ENCODE measurements at places on chromosomes 1 and 21. TPM values are rescaled to one million over a fixed set of nuclear protein-coding genes. Genes with fewer than 3 reads are reported as not detected.
A peak's percentile ranks its signal among the peaks of the same experiment; 100 is the strongest.

Gene LAMB3
- 63.4 TPM for total RNA-seq

Gene CBR3
- total RNA-seq = 10.7 TPM

Gene KPRP
- total RNA-seq = not detected

Gene PGLYRP3
- total RNA-seq = not detected

Gene DIO1
- total RNA-seq = not detected

Gene ASCL5
- total RNA-seq = not detected

Gene INAVA
- total RNA-seq = 38.0 TPM

GRCh38 chr1:173164178-173164577 lies 43.0 kb downstream of the TNFSF4 start:
- no peaks in the 10 kb centered on the region for H3K36me3 ChIP-seq
- H3K27me3 ChIP-seq = no peaks in the 10 kb centered on the region
- no peak overlapping the region for H3K4me3 ChIP-seq

DNA sequence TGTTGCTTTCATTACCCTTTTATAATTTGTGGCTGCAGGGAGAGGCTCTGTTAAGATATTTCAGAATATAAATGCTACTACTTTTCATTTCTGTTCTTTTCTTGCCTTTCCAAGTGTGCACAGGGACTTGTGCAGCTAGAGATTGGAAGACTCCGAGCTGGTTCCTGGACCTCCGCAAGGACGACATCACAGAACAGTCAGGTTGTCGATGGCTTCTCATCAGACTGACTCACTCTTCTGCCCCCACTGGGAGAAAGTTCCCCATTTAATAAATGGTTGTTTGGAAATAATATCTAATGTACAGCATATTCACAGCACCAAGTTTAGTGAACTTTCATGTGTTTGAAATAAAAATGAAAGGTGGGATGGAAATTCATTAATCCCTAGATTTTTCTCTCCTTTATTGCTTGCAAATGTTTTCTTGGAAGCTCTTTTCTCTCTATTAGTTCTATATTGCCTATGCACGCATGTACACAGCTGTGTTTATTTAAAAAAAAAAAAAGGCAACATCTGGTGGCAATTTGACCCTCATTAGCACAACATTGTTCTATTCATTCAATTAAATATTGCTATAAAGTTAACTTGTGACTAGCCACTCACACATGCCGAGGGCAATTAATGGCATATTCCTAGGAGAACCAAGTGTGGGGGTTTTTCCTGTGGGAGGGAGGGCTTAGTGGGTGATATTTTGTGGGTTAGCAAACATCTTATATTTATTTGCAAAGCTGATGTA lies 77.5 kb upstream of the L1TD1 start:
- DNase-seq = no peak
- no peaks in the 10 kb centered on the region for H3K4me1 ChIP-seq
- no peak overlapping the region for H3K4me3 ChIP-seq
- H3K27me3 ChIP-seq = no peaks in the 10 kb centered on the region
- no peak overlapping the region for H3K27ac ChIP-seq
- no peaks in the 10 kb centered on the region for H3K36me3 ChIP-seq

DNA sequence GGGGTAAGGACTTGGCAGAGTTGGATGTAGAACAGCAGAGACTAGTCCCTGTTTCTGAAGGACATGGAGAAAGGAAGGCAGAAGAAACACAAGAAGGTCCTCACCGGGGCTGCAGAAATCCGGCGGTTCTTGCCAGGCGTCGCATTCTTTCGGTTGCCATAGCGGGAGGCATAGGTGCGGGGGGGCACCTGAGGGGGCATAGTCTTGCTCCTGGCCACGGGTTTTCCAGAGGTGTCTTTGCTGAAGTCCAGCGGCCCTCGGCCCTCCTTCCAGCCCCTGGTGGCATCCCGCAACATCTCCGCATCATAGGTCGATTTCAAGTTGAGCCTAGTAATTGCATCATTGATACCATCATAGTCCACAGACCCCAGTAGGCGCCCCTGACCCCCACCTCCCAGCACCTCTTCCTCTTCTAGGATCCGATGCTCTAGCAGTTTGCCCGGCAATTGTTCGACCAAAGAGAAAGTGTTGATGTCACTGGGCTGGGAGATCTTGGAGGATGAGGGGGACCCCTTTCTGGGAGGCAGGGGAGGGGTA lies 25.8 kb downstream of the PIK3C2B start:
- peaks cover 38% of the 10 kb centered on the region for H3K4me1 ChIP-seq
- peaks cover 35% of the 10 kb centered on the region for H3K36me3 ChIP-seq
- H3K4me3 ChIP-seq = no peak overlapping the region
- no peaks in the 10 kb centered on the region for H3K27me3 ChIP-seq

DNA sequence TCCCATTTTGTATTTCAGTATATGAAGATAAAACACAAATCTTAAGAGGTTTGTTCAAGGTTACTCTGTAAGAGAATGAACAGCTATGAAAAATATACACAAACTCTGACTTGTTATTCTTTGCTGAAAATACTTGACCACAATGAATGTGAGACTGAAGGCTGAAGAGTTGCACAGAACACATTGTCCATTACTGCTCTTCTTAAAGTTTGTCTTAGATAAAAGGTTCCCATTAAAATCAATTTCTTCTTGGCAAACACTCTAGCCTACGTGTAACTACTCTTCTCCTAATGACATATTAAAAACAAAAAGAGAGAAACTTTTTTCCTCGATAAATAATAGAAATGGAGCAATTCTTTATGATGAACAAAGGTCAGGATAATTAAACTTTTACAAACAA lies 45.2 kb upstream of the RABGAP1L start:
- no peak overlapping the region for H3K4me3 ChIP-seq
- no peaks in the 10 kb centered on the region for H3K4me1 ChIP-seq
- no peak overlapping the region for H3K27ac ChIP-seq
- no peaks in the 10 kb centered on the region for H3K27me3 ChIP-seq
- no peak for DNase-seq

- H3K4me1 ChIP-seq = peaks cover 47% of the 10 kb centered on the region
- no peaks in the 10 kb centered on the region for H3K27me3 ChIP-seq
- H3K27ac ChIP-seq = peak overlapping the region; percentile 80
- H3K36me3 ChIP-seq = peaks cover 55% of the 10 kb centered on the region
- DNase-seq = no peak
Observed at GRCh38 chr1:31627930-31628559, 10.6 kb downstream of the HCRTR1 start.

GRCh38 chr1:214372092-214372491 lies 91.1 kb downstream of the SMYD2 start:
- no peak overlapping the region for H3K4me3 ChIP-seq
- H3K4me1 ChIP-seq = no peaks in the 10 kb centered on the region
- no peak overlapping the region for H3K27ac ChIP-seq
- no peaks in the 10 kb centered on the region for H3K27me3 ChIP-seq
- peaks cover 63% of the 10 kb centered on the region for H3K36me3 ChIP-seq
- DNase-seq = no peak

DNA sequence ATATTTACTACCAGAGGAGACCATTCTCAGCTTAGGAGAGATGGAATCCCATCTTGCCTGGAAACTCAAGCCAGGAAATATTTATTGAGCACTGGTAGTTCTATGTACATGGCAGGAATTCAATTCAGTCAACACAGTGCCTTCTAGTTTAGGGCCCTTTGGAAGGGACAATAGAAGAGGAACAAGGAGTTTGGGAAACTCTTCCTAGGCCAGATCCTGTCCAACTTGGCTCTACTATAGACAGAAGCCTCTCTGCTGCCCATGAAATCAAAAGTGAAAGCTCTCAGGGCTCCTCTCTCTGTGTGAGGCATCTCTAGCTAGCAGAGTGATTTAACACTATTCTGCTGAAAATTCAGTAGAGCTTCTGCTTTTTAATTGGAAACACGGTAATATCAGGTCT lies 244.6 kb upstream of the MAP1LC3C start:
- no peaks in the 10 kb centered on the region for H3K36me3 ChIP-seq
- H3K27ac ChIP-seq = no peak overlapping the region
- no peak for DNase-seq
- H3K4me1 ChIP-seq = no peaks in the 10 kb centered on the region

DNA sequence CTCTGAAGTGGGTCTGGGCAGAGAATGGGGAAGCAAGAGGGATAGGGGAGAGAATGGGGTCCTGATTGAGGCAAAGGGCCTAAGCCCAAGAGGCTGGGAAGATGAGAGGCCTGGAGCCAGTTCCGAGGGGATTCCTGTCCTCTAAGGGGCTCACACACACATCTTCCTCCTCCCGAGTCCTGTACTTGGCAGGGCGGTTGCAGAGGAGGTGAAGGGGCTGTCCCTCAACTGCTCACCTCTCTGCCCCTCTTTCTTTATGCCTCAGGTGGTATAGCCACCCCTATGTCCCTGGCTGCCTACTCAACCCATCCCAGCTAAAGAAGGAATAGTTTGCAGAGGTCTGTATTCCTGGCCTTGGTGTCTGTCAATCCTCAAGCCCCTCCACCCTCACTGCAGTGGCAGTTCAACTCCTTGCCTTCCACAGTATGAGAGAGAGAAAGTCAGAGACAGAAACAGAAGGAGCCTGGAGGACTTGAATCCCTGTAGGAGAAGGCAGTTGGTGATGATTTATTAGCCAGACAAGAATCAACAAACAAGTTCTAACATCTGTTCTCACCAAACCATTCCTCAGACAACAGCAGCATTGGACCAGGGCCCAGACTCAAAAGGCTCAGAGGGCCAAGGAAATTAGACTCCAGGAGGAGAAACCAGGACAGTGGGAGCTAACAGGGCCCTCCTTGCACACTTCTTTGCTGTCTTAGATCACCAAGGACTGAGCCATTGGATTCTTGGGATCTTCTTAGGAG lies 10.7 kb downstream of the SH2D2A start:
- no peaks in the 10 kb centered on the region for H3K27me3 ChIP-seq
- peaks cover 28% of the 10 kb centered on the region for H3K4me1 ChIP-seq
- H3K36me3 ChIP-seq = peaks cover 14% of the 10 kb centered on the region
- DNase-seq = no peak
- no peak overlapping the region for H3K27ac ChIP-seq

Data from stomach (tissue), 19 donors.